ENCODE measurements at places on chromosomes 7 and 10.
A peak's percentile ranks its signal among the peaks of the same experiment; 100 is the strongest.

DNA sequence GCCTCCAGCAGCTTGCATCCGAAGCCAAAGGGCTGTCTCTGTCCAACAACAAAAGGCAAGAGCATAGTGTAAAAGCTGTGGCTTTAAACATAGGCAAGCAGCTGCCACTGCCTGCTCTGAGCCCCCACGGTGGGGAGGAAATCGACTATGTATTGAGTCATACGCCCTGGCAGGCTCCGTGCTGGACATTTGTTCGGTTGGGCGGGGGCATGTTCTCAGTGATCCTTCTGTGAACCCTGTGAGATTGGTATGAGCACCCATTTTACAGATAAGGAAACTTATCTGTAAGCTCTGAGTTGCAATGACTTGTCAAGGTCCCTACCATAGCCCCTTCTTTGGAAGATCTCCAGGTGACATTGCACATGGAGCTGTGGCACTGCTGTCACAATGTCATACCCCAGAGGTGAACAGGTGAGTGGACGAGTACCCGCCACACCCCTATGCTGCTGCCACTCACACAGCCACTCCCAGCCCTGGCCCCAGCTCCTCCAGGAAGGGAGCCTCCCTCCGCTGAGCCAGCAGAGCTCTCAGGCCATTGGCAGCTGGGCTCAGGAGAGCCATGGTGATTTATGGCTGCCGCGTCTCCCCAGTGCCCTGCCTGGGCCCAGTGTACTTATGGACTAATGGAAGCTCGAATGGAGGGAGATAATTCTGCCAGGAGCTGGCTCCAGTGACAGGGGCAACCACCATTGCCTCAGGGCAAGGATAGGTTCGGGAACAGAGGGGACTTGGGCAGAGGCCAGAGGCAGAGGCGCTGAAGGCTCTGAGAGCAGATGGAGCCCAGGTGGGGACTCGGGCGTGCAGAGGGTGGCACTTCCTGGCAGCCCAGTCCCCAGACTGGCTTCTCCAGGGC lies 43.7 kb downstream of the UNC5B start:
- peak; percentile 87 for DNase-seq

- peak; percentile 58 for DNase-seq
Observed at GRCh38 chr7:44259547-44260457, 59.0 kb downstream of the YKT6 start.

GRCh38 chr7:156169474-156170370 lies 357.5 kb upstream of the SHH start:
- DNase-seq: no peak

- no peak for DNase-seq
Observed at GRCh38 chr10:79162861-79163665, 94.3 kb downstream of the ZMIZ1 start.

GRCh38 chr10:77357611-77358310 lies 279.8 kb downstream of the KCNMA1 start:
- no peak for DNase-seq

GRCh38 chr10:18793951-18794350 lies 134.7 kb downstream of the ARL5B start:
- DNase-seq: no peak

GRCh38 chr10:10792681-10793080 lies 225.0 kb upstream of the CELF2 start:
- peak; percentile 24 for DNase-seq

GRCh38 chr7:35420656-35421055 lies 166.8 kb upstream of the TBX20 start:
- DNase-seq: no peak

- no peak for DNase-seq
Observed at GRCh38 chr7:38299275-38299931, 26.0 kb upstream of the TARP start.

DNA sequence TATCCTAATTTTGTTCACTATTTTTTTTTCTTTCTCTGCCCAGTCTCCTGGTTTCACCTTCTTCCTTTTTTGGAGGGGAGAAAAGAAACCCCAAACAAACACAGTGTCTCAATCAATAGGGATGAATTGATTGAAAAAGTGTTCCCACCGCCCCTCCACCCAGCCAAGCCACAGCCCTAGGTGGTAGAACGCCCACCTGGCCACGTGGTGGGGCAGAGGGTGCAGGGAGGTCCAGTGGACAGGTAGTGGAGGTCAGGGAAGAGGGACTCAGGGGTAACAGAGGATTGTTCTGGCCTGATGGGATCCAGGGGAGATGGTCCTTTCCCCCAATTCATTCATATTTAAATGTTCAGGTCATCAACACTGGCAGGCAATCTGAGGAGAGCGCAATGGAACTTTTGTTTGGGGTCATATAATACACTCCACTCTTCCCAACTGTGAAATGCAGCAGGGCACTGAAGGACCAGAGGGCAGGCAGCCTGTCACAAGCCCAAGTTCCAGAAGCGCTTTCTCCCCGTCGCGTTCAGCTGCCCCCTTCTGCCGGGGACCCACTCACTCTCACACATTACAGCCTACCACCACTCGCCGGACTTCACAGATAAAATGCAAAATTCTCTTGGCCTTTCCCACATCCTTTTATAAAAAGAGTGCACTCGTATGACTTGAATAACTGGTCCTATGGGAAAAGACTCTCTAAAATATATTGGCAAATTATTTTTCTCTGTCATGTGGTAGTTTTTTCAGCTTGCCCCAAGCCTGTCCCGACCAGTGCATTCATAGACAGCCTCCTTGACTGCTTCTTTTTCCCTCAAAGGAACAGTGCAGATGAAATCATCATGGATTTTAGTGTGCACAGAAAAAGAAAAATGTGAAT lies 1.6 kb downstream of the INHBA start:
- DNase-seq: no peak

DNA sequence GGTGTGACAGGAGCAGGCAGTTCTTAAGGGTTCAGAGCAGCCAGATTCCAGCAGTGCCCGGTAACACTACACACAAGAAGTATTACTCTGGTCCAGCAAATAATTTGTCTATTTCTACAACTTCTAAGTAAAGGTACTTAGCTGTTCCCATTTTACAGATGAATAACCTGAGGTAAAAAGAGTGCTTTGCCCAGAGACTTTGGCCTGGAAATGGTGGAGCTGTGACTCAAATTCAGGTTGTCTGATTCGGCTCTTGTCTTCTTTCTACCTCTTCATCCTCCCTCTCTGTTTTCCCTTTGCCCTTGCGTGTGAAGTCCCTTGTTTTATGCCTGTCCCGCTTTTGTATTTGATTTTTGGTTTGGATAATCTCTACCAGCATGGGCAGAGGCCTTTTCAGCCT lies 17.1 kb downstream of the SFRP5 start:
- no peak for DNase-seq

GRCh38 chr10:49133706-49134248 lies at the start of gene FAM170B:
FAM170B (minus strand) TSS chr10:49134021; CDS start chr10:49133918, 103 bp downstream.
- no peak for DNase-seq

- DNase-seq: no peak
Observed at GRCh38 chr7:137403353-137403695, 59.8 kb upstream of the PTN start.

- no peak for DNase-seq
Observed at GRCh38 chr10:18261768-18262231, 121.6 kb downstream of the CACNB2 start.

DNA sequence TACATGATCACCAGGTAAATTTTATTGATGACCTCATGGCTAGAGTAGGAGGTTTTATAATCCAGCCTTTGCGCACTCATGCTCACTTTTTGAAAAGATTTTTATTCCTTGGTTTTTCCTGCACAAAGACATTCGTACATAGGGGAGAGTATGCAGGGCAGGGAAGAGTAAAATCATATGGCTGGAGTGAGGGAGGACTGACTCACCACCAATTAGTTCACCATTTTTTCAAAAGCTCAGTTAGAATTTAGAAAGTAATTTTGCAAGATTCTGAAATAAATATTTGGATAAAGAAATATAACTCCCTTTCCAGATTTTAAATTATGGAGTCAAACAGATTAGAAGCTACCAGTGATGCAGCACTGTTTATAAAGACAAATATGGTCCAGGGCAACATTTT lies 111.9 kb downstream of the SEMA3D start:
- no peak for DNase-seq

DNA sequence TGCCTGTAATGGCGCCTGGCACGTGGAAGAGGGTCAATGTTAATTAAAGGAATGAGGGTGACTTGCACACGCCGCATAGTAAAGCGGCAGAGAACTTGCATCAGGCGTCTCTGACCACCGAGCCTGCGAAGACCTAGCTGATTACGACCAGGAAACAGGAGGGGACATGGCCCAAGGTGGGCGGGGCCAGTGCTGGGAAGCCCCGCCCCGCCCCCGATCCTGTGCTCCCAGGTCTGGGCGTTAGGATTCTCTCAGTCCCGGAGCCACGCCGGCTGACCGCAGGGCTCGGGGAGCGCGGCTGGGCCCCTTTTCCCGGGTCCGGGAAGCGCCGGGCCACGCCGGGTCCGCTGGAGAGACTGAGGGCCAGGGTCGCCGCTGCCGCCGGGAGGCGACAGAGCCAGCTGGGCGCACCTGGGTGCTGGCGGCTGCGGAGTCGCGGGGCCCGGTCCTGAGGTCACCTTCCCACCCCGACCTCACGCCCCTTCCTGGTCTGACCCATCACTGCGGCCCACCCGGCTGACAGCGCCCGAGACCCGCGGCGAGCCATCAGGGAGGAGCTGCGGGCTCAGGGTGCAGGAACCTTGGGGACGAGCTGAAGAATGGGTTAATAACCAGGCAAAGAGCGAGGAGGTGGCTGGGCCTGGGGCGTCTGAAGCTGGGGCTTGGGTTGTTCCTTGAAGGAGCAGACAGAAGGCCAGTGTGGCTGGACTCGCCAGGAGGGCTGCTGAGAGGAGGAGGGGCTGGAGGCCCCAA lies 23.0 kb upstream of the GRID1 start:
- no peak for DNase-seq

- no peak for DNase-seq
Observed at GRCh38 chr7:33979807-33980355, 74.5 kb downstream of the BMPER start.

DNA sequence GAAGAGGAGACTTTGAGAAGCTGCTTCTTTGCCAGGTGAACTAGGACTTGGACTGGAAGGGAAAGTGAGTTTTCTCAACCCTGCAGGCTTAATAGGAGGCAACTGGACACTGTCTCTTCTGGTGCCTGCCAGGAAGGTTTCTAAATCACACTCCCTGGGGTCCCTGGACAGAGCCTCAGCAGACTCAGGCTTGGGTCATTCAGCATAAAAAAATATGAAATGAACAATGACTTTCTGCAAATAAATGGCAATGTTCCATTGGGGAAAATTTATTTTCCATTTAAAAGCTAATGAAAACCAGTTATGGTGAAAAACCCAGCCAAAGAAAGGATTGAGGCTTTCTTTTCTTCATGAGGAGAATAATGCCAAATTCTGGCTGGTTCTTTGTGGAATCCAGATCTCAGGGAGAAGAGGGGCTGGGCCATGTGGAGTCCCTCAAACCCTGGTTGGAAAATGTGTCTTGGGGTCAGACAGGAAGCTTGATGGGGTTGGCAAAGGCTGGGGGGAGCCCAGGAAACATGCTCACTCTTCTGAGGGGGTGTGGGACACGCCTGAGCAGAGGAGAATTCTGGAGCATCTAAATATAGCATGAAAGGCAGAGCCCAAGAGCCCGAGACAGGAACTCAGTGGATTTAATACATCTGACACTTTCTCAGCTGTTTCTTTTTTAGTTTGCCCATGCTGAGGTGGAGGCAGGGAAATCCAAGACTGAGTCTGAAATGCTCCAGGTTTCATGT lies 65.2 kb upstream of the EMX2 start:
- DNase-seq: peak; percentile 44

Measured in femur (tissue), 1 donor.